ENCODE measurements at places on chromosomes 11 and 22.

GRCh38 chr11:68002938-68003845, 705 bp downstream of the UNC93B1 start:
- peak; percentile 17 for DNase-seq

DNA sequence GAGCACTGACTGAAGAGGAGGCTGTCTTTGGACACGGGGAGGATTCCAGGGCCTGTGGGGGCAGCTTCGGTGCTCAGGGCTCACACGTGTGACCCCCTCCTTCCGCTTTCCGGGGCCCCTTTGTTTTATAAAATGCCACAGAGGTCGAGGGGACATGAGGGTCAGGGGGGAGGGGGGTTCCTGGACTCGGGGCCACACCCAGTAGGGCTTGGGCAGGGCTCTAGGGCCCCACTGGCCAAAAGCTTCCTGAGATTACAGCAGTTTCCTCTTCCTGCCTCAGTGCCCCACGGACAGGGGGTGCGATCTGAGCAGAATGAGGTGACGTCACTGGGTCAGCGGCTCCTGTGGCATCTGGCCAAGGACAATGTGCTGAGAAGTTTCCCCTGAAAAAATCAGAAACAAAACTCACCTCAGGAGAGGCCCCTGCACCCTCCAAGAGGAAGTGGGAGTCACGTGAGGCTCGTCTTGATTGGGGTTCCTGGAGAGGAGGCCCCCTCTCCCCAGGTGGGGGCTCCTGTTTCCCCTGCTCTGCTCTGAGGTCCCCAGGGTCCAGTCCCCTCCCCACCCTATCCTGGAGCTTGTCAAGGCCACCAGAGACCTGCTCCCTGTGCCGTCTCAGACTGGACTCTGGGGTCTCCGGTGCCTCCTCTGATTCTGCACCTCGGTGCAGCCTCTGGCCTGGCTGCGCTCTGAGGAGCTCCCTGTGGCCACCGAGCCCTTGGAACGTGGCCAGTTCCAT, 6.4 kb upstream of the IFITM3 start:
- no peak for DNase-seq

GRCh38 chr11:111793863-111794262, 27.7 kb upstream of the PPP2R1B start:
- DNase-seq: no peak

- no peak for DNase-seq
Measured at GRCh38 chr22:36475341-36475740, 6.1 kb downstream of the TXN2 start.

- DNase-seq: peak; percentile 63
Measured at GRCh38 chr11:134331354-134332188, at the start of gene GLB1L2. TSS of gene GLB1L2 (plus strand) at chr11:134331988. CDS start at chr11:134332062, 74 bp downstream.

GRCh38 chr11:109112821-109113280, 309.1 kb upstream of the C11orf87 start:
- DNase-seq: peak; percentile 71

- DNase-seq: no peak
Measured at GRCh38 chr11:91926965-91927364, 297.7 kb upstream of the FAT3 start.

DNA sequence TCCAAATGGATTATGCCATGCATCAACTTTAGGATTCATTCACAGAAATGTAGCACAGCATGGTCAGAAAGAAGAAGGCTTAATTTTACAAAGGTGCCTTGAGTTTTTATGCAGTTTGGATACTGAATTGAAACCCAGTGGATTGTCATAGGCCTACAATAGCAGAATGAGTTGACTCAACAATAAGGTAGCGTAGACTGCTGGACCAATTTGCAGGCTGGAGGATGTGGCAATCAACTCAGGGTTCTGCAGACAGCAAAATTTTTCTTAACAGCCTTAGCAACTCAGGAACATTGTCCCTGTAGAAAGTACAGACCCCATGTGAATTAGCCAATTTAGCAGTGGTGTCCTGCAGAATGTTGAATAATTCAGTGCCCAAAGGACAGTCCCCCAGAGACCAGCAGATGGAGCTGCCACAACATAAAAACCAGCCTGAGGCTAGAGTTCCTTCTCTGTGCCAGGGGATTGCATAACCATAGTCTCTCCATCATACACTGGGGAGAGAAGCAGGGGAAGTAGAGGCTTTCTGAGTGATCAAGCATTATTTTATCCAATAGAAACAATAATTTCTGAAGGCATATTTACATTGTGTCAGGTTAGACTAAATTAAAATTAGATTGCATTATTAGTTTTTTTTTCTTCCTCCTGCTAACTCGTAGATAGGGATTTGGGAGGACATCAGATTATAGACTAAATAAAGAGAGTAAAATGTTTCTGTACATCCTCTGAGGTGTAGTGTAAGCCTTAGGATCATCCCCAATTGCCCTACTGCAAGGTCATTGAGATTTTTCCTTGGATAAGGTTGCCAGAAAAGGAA, 20.3 kb upstream of the MRPL17 start:
- no peak for DNase-seq

DNA sequence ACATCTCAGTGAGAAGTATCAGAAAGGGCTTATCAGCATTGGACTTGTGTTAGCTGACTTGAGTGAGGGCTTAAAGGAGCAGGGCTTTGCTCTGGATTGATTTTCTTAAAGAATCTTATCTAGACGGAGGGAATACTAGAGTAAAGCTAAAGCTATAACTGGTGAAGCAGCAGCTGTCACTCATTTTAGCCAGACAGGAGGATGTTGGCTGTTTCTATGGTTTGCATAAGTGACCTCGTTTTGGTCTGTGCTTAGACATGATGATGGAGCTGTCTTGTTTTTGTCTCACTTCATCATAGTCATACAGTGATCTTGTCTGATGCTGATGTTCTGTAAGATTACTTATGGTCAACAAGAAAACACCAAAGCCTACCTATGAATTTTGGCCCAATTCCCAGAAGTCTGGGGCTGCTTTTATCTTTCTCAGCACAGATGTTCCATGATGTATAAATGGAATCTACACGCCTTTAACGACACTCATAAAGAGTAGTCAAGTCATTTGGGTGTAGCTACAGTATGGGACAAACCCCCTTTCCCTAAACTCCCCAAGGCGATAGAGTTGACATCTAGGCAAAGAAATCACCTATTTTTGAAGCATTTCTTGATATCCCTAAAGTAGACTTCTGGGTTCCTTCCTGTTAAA, 77.5 kb upstream of the UCP3 start:
- DNase-seq: no peak

DNA sequence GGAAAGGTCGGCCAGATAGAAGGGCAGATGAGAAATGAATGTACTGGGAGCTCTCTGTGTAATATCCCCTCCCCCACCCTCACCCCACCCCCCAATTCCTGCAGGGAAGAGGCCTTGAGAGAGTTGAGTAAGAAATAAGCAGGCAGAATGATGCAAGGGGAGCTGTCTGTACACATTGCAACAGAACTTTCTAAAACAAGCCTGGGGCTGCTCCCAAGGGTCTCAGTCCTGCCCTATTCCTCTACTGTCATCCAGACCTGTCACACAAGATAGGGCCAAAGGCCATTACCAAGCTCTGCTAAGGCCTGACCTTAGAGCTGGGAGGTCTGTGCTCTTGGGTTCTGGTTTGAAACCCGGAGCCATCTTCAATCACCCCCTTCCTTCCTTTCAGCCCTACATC, 5.7 kb upstream of the DGAT2 start:
- DNase-seq: no peak

DNA sequence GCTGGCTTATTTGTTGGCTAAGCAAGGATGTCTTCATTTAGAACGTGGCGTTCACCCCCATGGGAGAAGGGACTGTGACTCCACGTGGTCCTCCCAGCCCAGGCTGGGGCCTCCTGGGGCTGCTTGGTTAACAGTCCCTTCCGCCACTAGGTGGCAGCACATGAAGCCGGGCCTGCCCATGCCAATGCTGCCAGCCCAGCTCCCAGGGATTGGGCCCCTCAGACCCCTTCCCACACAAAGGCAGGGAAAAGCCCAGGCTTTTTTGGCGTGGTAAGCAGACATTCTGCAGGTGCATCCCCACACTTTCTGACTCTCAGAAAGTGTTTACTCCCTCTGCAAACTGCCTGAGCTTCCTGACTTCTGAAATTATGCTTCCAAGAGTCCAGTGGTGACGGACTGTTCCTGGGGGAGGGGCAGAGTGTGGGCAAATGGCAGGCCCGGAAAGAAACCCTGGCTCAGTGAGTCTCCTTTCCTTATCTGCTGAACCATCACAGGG, 3.1 kb downstream of the CBX6 start:
- no peak for DNase-seq

- no peak for DNase-seq
Measured at GRCh38 chr11:130550984-130551383, 102.5 kb downstream of the ADAMTS15 start.

DNA sequence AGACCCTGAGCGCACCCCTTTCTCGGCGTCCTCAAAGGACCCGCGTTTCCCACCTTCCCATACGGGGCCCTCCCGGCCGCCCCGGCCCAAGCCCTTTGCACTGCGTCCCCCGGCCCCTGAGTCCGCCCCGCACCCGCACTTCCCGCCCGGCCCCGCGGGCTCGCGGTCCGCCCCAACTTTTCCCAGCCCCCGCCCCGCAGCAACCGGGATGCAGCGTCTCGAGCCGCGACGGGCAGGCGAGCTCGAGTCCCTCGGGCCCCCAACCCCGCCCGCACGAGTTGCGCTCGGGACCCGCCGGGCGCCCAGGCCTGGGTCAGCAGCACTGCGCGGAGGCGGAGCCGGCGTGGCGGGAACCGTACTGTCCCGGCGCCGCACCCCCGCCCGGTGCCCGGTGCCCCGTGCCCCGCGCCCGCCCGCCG, 371 bp downstream of the SMCO4 start:
- DNase-seq: no peak

GRCh38 chr11:76657187-76658170, 13.1 kb downstream of the LRRC32 start:
- no peak for DNase-seq
